ENCODE measurements at places on chromosomes 7 and 10.

- no peak for DNase-seq
These were observed 32.8 kb downstream of the CFAP46 start for GRCh38 chr10:132909491-132910071.

- DNase-seq = no peak
These were observed 6.0 kb downstream of the LRRC17 start for GRCh38 chr7:102918845-102919244.

GRCh38 chr10:98394851-98395440 lies 20.0 kb downstream of the PYROXD2 start:
- no peak for DNase-seq

DNA sequence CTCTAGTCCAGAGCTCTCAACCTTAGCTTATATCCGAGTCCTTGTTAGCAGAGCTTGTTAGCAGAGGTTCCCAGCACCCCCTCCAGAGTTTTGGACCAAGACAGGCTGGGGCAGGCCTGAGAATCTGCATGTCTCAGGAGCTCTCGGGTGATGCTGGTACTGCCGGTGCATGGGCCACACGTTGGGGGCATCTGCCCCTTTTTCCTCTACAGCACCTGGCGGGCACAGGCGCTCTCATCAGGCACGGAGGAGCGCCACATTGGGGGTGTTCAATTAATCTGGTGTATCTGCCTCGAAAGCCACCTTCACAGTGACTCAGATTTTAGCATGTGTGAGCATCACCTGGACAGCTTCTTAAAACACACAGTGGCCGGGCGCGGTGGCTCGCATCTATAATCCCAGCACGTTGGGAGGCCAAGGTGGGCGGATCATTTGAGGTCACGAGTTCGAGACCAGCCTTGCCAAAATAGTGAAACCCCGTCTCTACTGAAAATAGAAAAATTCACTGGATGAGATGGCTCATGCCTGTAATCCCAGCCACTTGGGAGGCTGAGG lies 117.7 kb downstream of the ELFN1 start:
- no peak for DNase-seq

DNA sequence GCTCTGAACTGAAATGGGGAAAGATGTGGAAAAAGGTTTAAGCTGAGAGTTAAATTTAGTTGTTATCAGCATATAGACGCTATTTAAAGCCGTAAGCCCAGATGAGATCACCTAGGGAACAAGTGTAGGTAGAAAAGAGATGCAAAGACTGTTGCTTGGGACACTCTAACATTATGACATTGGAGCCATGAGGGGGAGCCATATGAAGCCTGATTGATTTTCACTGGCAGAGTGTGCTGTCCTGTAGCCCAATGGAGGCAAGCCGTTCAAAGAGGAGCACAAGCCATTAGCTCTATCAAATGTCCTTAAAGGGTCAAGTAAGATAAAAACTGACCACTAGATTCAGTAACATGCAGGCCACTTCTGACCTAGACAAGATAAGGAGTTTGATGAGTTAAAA lies 223.3 kb downstream of the TWIST1 start:
- DNase-seq = no peak

DNA sequence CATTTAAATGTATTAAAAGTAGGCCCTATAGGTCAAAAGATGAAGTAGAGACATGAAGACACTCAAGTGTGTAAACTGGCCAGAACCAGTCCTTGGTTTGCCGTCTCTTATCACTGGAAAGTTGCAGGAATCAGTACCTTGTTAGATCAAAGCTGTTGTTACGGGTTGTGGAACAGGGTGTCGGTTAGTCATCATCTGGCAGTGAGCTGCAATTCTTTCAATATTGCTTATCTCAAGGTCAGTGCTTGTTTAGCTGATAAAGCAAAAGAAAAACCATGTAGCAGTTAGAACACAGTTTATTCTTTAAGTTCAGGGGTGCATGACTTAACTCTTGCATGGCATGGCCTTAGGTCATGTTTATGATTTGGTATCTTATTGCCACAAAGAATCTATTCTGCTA lies 10.0 kb upstream of the SLC13A1 start:
- no peak for DNase-seq

Data from NCI-H1092 (cell line).